ENCODE measurements at places on chromosomes 7 and 10.
A peak's percentile ranks its signal among the peaks of the same experiment; 100 is the strongest.

- no peak for DNase-seq
Observed at GRCh38 chr7:3094701-3095445, 51.2 kb upstream of the CARD11 start.

DNA sequence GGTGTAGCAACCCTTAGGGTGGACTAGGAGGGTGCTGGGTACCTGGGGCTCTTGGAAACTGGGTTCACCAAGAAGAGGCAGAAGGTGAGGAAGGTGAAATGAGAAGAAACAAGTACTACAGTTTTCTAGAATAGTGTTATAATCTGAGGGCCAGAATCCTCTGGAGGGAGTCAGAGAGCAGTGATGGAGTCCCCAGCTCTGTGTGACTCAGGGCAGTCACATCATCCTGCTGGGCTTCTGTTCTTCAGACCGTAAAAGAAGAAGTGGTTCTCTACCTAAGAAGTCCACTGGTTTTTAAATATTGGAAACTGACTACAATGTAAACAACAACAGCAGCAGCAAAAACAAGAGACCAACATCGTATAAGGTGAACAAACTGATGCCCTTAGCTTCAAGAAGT is 197.3 kb downstream of the PRPF18 start:
- DNase-seq, result no peak

- no peak for DNase-seq
Observed at GRCh38 chr7:155871211-155871610, 58.9 kb upstream of the SHH start.

- DNase-seq, result no peak
Observed at GRCh38 chr10:51129946-51130544, 55.8 kb downstream of the PRKG1 start.

- no peak for DNase-seq
Observed at GRCh38 chr7:51589111-51589510, 272.5 kb upstream of the COBL start.

DNA sequence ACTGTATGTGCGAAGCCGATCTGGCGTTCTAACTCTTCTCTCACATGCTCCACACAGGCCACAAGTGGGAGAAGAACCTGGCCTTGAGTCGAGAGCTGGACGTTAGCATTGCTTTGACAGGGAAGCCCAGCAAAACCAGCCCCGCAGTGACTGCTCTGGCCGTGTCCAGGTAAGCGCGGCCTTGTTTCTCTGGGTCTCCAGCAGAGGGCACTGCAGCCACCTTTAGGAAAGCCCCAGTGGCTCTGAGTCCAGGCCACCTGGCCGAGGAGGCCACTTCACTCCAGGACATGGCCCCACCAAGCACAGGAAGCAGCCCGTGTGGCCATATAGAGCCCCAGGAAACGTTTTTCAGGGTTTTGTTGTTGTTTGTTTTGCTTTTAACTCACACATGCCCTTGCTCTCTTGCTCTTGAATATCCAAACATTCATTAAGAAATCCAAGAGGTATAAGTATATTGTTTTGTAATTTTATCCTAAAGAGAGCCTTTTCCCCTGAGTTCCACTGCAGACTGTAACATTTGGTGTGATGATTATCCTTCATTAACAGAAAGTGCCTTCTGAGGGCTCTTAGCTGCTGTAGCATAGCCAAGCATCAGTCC is 41.8 kb upstream of the LRRC18 start:
- DNase-seq, result peak; percentile 65

DNA sequence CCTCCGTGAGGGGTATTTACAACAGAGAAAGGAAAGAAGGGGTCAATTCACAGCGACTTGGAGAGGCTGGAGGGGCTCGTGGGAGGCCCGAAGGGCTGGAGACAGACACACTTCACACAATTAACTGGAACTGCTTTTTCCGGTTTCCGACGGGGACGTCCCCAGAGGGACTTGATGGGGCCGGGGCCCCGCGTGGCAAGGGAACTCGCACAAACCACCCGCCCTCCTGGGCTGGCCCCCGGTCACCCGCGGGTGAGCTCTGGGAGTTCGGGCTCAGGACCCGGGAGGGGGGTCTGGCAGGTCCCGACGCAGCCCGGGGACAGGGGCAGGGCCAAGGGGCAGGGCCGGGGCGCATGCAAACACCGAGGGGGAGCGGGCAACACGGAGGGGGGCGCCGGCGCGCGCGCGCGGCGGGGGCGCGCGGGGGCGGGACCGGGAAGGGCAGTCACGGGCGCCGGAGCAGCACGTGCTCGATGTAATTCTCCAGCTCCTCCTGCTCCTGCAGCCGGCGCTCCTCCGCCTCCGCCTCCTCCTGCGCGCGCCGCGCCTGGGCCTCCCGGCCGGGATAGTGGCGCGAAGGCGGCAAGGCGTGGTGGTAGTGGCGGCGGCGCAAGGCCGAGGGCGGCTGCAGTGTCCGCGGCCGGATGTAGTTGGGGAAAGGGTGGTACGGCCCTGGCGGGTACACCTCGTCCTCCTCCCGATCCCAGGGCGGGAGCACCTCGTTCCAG is 2.7 kb downstream of the VGF start:
- DNase-seq, result peak; percentile 50

Data from NCI-H774 (cell line).